ENCODE measurements at places on chromosomes 1 and 21.

- H3K27me3 ChIP-seq = no peaks in the 10 kb centered on the region
- H3K4me3 ChIP-seq = no peak overlapping the region
- no peaks in the 10 kb centered on the region for H3K4me1 ChIP-seq
- DNase-seq = no peak
These were observed 239.1 kb upstream of the TMEM51 start for GRCh38 chr1:14914351-14914988.

DNA sequence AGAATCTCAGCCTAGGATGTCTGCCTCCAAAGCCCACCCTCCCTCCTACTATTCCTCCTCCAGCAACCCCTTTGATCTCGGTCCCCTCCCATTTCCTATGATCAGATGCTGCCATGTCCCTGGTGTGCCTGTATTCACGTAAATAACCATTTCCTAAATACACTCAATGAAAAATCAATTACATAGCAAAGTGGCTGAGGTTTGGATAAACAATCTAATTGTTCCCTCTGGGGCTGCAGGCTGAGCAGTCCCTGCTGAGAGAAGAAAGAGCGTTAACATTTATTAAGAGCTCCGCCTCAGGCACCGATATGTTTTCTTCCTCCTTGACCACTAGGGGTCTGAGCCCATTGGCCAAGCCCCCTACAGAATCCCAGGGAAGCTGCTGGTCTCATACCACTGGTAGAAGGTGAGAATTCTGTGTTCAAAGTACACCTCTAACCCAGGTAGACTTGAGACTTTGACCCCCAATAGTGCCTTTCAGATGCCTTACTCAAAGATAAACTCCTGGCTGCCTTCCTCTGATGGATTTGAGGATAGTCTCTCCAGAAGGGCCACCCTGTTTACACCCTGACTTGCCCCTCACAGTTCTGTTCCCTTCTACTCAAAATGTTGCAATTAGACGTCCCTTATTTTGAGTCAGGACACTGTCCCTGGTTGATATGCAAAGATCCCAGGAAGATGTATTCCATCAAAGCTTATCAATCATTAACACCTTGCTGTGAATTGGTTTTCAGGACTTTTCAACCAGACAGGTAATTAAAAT is 33.9 kb upstream of the CAMK1G start:
- no peak overlapping the region for H3K4me3 ChIP-seq
- no peaks in the 10 kb centered on the region for H3K36me3 ChIP-seq
- H3K27me3 ChIP-seq = peaks cover 9% of the 10 kb centered on the region
- no peaks in the 10 kb centered on the region for H3K4me1 ChIP-seq

DNA sequence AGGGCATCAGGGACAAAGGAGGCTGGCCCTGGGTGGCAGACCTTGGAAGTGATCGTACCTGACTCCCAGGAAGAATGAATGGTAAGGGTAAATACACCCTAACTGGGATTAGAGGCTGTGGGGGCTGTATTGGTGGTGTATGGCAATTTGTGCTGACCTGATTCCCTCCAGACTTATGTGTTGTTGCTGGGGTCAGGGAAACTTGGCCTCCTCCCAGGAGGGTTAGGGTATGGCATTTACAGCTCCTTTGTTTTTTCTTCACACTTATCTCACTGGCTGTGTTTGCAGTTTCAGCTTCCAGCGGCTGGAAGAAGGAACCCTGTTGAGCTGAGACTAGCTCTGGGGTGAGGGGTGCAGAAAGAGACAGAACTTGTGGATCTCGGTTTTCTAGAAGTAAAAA is 8.2 kb downstream of the VANGL1 start:
- no peaks in the 10 kb centered on the region for H3K27me3 ChIP-seq
- peaks cover 6% of the 10 kb centered on the region for H3K36me3 ChIP-seq
- no peak for DNase-seq
- no peak overlapping the region for H3K4me3 ChIP-seq
- peak overlapping the region; percentile 53 for H3K27ac ChIP-seq

GRCh38 chr1:150765296-150765976 is at the start of gene CTSS:
CTSS (minus strand) TSS chr1:150765778; CDS start chr1:150764763, 1,015 bp downstream.
- peak within 1 kb of the TSS; percentile 90 for H3K27ac ChIP-seq
- no peak within 1 kb of the TSS for H3K4me3 ChIP-seq
- DNase-seq = peak; percentile 77

- no peak overlapping the region for H3K4me3 ChIP-seq
- no peaks in the 10 kb centered on the region for H3K27me3 ChIP-seq
- peaks cover 5% of the 10 kb centered on the region for H3K36me3 ChIP-seq
- peak; percentile 62 for DNase-seq
- H3K4me1 ChIP-seq = peaks cover 51% of the 10 kb centered on the region
- peak overlapping the region; percentile 73 for H3K27ac ChIP-seq
These were observed 7.8 kb downstream of the NUAK2 start for GRCh38 chr1:205313563-205314308.

DNA sequence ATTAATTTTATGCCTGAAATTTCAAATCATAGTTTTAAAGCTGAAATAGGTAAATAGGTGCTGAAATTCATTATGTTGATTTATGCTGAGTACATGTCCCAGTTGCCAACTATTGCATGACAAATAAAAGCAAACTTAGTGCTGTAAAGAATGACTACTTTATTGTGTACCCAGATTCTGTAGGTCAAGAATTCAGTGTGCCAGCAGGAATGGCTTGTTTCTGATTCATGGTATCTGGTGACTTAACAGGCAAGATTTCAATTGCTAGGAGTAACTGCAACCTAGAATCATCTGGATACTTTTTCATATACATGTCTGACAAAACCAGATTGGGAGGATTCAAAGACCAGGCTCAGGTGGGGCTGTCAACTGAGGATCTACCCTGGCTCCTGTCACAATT is 678.4 kb upstream of the ADAMTS5 start:
- no peak overlapping the region for H3K4me3 ChIP-seq
- no peak overlapping the region for H3K27ac ChIP-seq

GRCh38 chr1:241077386-241078147 is 279.4 kb downstream of the RGS7 start:
- H3K4me3 ChIP-seq = no peak overlapping the region
- no peaks in the 10 kb centered on the region for H3K4me1 ChIP-seq
- H3K27ac ChIP-seq = no peak overlapping the region
- H3K36me3 ChIP-seq = no peaks in the 10 kb centered on the region
- H3K27me3 ChIP-seq = no peaks in the 10 kb centered on the region

GRCh38 chr1:119091618-119092017 is 48.8 kb downstream of the WARS2 start:
- H3K36me3 ChIP-seq = no peaks in the 10 kb centered on the region
- no peaks in the 10 kb centered on the region for H3K27me3 ChIP-seq
- no peaks in the 10 kb centered on the region for H3K4me1 ChIP-seq

GRCh38 chr1:87794788-87795614 is 466.3 kb downstream of the LMO4 start:
- DNase-seq = no peak
- H3K27me3 ChIP-seq = no peaks in the 10 kb centered on the region
- H3K4me3 ChIP-seq = no peak overlapping the region
- H3K4me1 ChIP-seq = no peaks in the 10 kb centered on the region
- H3K36me3 ChIP-seq = no peaks in the 10 kb centered on the region

DNA sequence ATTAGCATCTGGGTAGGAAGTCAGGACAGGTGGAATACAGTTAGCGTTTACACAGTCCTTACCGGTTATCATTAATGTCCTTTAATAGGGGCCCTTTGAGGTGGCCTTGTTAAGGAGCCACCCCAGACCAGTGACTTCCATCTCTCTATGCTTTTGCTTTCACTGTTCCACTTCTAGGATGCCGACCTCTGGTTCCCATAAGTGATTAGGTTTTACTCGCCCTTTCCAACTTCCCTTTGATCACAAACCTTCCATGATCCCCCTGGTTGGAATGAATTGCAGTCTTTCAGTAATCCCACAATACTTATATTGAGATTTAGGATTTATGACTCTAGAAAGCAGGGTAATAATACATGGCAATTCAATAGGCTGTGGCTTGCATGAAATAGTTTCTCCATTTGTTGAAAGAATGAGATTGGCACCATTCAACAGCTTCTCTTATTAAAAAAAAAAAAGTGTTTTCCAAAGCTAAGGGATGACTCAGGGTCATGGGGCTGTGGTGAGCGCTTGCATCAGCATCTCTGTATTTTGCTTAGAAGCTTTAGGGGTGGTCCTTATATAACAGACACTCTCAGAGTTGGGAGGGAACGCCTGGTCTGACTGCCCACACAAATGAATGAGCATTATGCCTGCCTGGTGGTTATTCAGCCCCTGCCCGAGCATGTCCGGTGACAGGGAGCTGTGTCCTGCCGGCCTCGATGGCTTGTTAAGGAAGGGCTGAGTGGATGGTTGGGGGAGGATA is 110.5 kb downstream of the CNIH3 start:
- H3K27me3 ChIP-seq = no peaks in the 10 kb centered on the region
- no peak overlapping the region for H3K4me3 ChIP-seq
- DNase-seq = peak; percentile 14
- no peaks in the 10 kb centered on the region for H3K36me3 ChIP-seq
- H3K27ac ChIP-seq = no peak overlapping the region
- H3K4me1 ChIP-seq = no peaks in the 10 kb centered on the region

- H3K27ac ChIP-seq = no peak overlapping the region
- H3K27me3 ChIP-seq = no peaks in the 10 kb centered on the region
- no peak for DNase-seq
- no peak overlapping the region for H3K4me3 ChIP-seq
These were observed 109.7 kb upstream of the IRF2BP2 start for GRCh38 chr1:234719454-234720251.

GRCh38 chr1:224542783-224543440 is 73.2 kb upstream of the CNIH3 start:
- H3K4me3 ChIP-seq = no peak overlapping the region
- no peaks in the 10 kb centered on the region for H3K27me3 ChIP-seq
- peak; percentile 90 for DNase-seq
- no peaks in the 10 kb centered on the region for H3K36me3 ChIP-seq
- H3K27ac ChIP-seq = no peak overlapping the region
- peaks cover 22% of the 10 kb centered on the region for H3K4me1 ChIP-seq

DNA sequence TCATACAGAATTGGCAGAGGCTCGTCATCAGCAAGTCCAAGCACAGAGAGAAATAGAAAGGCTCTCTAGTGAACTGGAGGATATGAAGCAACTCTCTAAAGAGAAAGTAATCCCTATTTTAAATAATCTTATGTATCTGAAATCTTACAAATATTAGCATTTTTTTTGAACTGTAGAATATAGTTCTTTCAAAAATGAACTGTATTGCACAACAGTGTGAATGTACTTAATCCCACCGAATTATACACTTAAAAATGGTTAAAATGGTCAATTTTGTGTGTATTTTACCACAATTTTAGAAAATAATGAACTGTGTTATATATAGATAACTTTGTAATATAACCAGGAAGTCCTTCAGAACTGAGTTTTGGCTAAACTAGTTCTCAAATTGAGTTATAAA is 75.9 kb downstream of the CCDC18 start:
- no peak overlapping the region for H3K27ac ChIP-seq
- no peak overlapping the region for H3K4me3 ChIP-seq
- DNase-seq = no peak
- no peaks in the 10 kb centered on the region for H3K27me3 ChIP-seq
- H3K4me1 ChIP-seq = no peaks in the 10 kb centered on the region

GRCh38 chr1:13830616-13831280 is 130.8 kb downstream of the PRDM2 start:
- no peaks in the 10 kb centered on the region for H3K27me3 ChIP-seq
- no peaks in the 10 kb centered on the region for H3K4me1 ChIP-seq
- no peak overlapping the region for H3K27ac ChIP-seq
- H3K36me3 ChIP-seq = no peaks in the 10 kb centered on the region
- DNase-seq = no peak

DNA sequence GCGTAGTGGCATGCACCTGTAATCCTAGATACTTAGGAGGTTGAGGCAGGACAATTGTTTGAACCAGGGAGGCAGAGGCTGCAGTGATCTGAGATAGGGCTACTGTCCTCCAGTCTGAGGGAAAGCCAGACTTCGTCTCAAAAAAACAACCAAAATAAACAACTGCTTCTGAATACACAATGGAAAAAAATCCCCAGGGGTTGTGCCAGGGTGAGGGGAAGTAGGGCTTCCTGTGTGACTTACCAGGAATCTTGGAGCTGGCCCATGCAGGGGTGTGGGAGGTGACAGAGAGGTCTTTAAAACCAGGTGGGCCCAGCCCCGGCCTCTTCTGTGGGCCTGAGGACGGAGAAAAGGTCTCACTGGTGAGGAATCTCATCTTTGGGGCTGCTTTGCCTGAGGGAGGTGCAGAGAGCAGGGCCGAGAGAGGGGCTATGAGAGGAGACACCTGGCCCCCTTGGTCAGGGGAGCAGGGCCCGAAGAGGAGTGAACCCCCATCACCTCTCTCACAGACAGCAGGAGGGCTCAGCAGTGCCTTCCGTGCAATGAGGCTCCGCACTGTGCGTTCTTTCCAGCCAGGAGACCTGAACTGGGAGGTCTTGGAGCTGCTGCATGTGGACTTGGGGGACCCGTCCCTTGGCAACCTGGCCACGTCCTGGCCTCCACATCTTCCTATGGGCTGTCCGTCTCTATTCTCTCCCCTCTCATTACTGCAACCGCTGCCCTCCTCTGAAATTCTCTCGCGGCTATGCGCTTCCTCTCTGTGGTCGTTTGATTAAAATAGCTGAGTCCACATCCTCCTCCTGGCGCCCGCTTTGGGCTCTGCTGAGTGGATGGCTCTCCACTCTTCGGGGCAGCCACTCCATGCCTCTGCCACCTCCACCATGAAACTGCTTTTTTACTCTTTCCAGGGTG is 10.7 kb downstream of the PLA2G5 start:
- no peak overlapping the region for H3K27ac ChIP-seq
- no peak overlapping the region for H3K4me3 ChIP-seq
- no peaks in the 10 kb centered on the region for H3K36me3 ChIP-seq
- peaks cover 21% of the 10 kb centered on the region for H3K4me1 ChIP-seq
- peak; percentile 24 for DNase-seq

GRCh38 chr1:13228343-13228781 is 2.4 kb upstream of the PRAMEF18 start:
- no peak overlapping the region for H3K4me3 ChIP-seq
- peak; percentile 39 for DNase-seq
- H3K27ac ChIP-seq = no peak overlapping the region
- H3K36me3 ChIP-seq = no peaks in the 10 kb centered on the region
- no peaks in the 10 kb centered on the region for H3K4me1 ChIP-seq

All from common myeloid progenitor, CD34-positive (primary cell).